Ovary (tissue), 10 donors: ENCODE measurements at places on chromosomes 1 and 21.

DNA sequence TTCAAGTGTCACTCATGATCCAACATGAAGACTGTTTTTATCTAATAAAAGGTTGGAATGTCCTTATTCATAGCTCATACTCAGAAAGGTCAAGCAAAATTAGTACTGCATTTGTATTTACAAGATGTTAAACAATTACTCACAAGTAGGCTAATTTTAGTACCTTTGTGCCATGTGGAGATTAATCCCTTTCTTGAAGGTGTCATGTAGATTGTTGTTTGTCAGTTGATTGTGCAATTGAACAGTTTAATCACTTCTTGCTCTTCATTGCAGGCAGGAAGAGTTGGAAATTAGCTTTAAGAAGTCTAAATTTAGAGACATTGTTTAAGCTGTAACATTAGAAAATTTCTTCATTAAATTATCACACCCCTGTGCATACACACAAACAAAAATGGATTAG is 847.1 kb downstream of the KCNT2 start:
- DNase-seq, result no peak

DNA sequence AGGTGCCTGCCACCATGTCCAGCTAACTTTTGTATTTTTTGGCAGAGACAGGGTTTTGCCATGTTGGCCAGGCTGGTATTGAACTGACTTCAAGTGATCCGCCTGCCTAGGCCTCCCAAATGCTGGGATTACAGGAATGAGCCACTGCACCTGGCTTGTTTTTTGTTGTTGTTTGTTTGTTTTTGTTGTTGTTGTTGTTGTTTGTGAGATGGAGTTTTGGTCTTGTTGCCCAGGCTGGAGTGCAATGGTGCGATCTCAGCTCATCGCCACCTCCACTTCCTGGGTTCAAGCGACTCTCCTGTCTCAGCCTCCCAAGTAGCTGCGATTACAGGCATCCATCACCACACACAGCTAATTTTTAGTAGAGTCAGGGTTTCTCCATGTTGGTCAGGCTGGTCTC is 7.1 kb upstream of the L1TD1 start:
- DNase-seq, result no peak

DNA sequence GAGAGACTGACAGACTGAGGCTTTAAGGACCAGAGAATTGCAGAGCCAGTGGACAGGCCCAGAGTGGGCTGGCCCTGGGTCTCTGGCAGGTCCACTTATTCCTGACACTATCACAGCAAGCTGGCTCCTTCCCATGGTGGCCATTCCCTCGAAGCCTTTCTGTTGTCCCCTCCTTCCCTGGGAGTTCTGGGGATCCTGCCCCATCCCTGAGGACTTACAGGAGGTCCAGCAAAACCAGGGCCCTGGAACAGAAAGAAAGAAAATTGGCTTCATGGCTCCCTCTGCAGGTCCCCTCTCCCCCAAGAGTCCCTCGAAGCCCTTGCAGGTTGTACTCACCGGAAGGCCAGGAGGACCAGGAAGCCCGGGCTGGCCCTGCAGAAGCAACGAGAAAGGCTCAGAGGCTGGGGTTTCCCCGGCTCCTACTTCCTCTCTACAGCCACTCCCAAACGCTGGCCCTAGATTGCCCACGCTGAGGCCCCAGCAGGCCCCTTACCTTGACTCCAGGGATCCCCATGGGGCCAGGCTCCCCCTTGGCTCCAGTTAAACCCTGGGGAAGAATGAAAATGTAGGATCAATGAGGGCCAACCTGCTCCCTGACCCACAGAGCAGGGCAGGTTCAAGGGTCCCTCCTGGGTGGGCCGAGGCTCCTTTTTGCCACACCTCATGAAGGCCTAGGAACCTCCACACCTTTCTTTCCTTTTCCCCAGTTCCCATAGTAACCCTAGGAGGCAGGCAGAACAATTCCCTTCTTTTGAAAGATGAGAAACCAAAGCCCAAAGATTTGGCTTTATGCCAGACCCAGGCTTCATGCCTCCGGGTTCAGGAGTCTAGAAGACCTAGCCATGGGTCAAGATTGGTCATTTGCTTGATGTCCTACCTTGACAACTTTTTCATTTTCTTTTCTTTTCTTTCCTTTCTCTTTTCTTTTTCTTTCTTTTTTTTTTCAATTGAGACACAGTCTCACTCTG is 4.6 kb downstream of the COL9A2 start:
- DNase-seq, result no peak

DNA sequence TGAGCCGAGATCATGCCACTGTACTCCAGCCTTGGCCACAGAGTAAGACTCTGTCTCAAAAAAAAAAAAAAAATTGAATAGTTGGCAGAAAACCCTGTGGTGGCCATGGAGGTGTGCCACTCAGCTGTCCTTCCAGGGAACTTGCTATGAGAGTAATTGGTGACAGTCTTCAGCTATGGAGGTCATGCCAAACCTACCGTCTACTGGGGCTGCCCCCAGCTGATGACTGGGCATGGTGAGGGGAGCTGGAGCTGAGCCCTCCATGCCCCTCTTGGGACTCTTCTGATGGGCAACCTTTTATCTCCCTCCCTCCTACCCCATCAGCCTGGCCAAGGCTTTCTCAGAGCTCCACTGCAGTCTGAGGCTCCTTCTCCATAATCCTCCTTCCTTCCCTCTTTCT is 84.2 kb downstream of the RYR2 start:
- DNase-seq, result no peak

- DNase-seq, result no peak
Observed at GRCh38 chr1:208166340-208167138, 77.6 kb downstream of the PLXNA2 start.

- no peak for DNase-seq
Observed at GRCh38 chr1:109881906-109882287, 28.8 kb upstream of the CSF1 start.

GRCh38 chr1:186175588-186175987 is 199.5 kb downstream of the TPR start:
- no peak for DNase-seq

DNA sequence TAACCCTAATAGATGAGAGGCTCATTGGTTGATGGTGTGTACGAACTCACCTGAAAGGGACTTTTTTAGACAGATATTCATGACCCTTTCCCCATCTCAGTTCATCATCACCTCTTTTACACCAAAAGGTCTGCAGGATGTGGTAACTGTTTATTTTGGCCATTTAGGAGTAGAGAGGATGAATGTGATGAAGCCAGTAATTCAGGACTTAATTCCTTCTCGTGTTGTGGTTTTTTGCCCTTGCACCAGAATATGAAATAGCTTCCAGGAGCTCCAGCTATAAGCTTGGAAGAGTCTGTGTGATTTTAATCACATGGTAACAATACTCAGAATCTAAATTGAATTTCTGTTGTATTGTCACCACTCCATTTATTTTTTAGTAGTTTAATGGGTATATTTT is 189.4 kb upstream of the KCTD3 start:
- no peak for DNase-seq

DNA sequence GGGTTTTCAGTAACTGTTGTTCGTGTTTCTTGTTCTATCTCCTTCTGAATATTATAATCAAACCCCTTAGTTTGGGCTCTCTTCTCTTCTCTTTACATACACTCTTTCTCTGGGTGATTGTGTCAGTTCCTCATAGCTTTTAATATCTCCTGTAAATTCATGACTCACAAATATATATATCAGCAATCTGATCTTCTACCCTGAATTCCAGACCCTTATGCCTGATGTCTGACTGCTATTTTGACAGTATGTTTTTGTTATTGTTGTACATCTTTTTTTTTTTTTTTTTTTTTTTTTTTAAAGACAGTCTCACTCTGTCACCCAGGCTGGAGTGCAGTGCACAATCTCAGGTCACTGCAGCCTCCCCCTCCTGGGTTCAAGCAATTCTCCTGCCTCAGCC is 70.8 kb upstream of the MPC2 start:
- no peak for DNase-seq

DNA sequence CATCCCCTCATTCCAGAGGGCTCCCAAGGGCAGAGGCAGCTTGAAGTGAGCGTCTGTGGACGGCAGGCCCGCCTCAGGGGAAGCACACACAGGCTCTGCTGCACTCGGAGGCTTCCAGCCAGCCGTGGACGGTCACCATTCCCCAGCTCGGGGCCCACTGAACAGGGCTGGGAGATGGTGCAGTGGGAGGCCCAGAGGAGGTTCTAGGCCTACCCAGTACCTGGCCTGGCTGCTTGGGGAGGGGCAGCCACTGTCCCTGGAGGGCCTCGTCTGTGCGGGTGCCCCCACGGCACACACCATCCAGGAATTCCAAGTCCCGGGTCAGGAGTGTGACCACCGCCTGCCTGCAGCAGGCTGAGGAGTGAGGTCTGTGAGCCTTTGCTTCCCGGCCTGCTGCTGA is 80.4 kb downstream of the SIK1 start:
- no peak for DNase-seq

GRCh38 chr1:226027538-226028217 is 28.5 kb upstream of the SDE2 start:
- DNase-seq, result no peak

GRCh38 chr1:66251546-66251945 is 282.4 kb upstream of the SGIP1 start:
- no peak for DNase-seq

GRCh38 chr21:37463083-37463801 is 96.7 kb downstream of the DYRK1A start:
- no peak for DNase-seq

DNA sequence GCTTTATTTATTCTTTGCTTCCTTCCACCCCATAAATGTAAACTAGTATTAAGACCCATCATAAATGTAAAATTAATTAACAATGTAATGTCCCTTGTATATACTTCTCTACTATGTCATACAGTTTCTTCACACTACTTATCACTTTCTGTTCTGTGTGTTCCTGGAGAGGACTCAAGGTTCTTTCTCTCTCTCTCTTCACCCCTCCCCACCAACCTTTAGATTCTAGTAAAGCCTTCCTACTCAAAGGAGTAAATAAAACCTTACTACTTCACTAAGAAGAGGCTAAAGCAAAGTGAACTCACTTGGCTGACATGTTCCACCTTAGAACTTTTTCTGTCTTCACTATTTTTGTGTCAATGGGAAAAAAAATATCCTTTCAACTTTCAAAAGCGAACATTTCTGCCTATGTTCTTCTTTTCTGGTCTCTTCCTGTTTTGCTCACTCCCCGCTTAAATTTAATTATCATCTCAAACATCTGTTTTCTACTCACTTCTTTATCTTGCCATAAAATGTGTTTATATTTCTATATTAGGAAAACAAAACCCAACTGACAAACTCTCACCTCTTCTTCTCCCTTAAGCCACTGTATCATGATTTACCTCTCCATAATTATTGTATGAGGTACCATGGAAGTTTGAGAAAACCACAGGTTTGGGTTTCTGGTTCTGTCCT is 260.3 kb downstream of the DPYD start:
- DNase-seq, result no peak

DNA sequence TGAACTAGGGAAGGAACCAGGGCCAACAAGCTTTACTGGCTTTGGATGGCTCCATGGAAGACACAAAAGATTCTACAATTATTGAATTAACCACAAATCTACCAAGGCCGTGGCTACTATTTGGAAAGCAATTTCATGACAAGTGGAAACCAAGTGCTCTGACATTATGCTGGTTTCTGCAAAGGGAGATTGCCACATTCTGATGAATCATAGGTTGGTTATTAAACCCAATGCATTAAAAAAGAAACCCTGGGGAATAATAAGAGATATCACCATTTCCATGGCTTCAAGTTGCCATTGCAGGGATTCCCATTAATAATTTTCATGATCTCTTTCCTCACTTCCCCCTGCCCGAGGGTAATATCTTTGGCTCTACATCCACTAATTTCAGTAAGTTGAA is 359.2 kb upstream of the NCAM2 start:
- DNase-seq, result no peak

- no peak for DNase-seq
Observed at GRCh38 chr1:16073490-16074119, at the start of gene FAM131C. FAM131C (minus strand) TSS chr1:16073651; CDS start chr1:16073442, 209 bp downstream.

DNA sequence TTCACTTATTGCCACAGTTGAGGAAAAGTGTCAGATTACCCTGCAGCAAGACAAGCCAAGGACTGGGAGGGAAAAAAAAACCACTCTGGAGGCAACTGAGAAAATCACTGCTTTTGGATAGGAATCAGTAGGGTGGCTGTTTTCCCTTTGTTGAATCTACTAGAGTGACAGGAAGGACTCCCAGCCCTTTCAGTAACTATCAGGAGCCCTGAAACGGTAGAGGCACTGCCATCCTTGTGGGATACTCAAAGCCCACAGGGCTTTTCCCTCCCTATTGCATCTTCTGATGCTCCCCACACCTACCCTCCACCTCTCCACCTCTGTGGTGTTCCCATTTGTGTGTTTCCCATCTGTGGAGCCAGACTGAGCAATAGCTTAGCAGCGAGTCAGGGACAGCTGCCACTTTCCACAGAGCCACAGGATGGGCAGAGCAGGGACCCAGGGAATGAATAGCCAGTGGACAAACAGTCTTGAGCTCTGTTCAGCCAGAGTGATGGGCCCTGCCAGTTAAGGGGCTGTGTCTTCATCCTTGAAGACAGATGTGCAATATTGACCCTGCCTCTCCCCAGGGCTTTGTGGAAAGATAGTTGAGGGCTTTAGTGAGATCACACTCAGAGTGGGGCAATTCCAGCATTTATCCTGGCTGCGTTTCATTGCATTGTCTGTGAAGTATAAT is 13.9 kb downstream of the UBIAD1 start:
- DNase-seq, result no peak

DNA sequence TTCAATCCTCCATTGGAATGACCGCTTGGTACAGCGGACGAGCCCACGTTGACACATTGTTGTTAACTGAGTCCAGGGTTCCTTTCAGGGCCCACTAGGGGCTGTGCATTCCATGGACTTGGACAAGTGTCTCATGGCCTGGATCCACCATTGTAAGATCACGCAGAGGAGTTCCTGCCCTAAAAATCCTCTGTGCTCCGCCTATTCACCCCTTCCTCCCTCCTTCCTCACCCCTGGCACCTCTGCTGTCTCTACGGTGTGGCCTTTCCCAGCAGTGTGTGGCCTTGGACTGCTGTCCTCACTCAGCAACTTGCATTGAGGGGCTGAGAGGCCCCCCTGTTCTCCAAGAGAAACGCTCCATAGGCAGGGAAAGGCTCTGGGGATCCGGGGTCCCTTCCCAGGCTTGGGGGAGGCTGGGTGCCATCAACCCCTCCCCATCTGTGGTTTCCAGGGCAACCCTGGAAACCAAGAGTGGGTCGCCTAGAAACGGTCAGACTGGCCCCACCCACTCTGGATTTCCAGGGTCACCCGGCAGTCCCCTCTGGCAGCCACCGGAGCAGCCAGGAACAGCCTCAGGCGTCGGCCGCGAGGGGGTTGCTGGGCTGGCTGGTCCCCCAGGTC is 50.9 kb downstream of the MEGF6 start:
- DNase-seq, result no peak

- DNase-seq, result no peak
Observed at GRCh38 chr1:205546541-205546940, 42.1 kb downstream of the CDK18 start.

GRCh38 chr1:33743221-33743998 is 120.5 kb upstream of the HMGB4 start:
- DNase-seq, result no peak
